GM12892 (cell line): ENCODE measurements at places on chromosomes 7 and 10.
A peak's percentile ranks its signal among the peaks of the same experiment; 100 is the strongest.

- DNase-seq = no peak
These were observed 28.2 kb downstream of the UBE2H start for GRCh38 chr7:129924602-129925001.

- no peak for DNase-seq
These were observed 33.9 kb downstream of the STOX1 start for GRCh38 chr10:68861253-68861652.

GRCh38 chr10:11297136-11297535, 279.5 kb downstream of the CELF2 start:
- DNase-seq = no peak

DNA sequence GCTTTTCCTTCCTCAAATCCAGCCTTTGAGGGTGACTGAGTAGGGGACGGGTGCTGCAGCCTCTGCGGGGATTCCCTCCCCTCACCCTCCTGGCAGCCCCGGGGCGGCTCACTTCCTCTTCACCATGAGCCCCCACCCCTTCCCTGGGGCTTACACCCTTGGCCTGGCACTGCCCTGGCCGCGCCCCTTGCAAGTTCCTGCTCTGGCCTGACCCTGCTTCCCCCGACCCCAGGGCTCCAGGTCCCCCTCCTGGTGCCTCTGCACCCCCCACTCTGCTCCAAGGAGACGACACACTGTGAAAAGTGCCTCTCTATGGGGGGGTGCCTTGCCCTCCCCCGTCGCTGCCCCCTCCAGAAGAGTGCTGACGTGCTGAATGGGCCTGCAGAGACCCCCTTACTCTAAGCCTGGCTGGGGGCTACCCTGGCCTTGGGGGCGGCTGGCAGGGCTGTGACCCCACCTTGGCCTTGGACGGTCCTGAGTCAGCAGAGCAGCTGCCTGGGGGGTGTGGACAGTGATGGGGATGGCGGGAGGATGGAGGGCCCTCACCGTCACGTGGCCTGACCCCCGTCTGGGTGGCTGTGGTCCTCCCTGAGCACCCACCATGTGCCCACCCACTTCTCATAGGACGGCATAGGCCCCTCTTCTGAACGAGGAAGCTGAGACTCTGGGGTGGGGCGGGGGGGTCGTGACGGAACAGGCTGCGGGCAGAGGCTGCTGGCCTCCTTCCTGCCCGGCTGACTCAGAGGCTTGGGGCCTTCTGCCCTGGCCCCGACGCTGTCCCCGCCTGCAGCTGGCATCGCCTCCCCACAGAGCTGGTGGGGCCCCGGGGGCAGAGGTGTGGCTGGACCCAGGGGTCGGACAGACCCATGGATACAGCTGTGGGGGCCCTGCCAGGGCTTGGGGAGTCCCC, 9.8 kb downstream of the LFNG start:
- DNase-seq = peak; percentile 63

DNA sequence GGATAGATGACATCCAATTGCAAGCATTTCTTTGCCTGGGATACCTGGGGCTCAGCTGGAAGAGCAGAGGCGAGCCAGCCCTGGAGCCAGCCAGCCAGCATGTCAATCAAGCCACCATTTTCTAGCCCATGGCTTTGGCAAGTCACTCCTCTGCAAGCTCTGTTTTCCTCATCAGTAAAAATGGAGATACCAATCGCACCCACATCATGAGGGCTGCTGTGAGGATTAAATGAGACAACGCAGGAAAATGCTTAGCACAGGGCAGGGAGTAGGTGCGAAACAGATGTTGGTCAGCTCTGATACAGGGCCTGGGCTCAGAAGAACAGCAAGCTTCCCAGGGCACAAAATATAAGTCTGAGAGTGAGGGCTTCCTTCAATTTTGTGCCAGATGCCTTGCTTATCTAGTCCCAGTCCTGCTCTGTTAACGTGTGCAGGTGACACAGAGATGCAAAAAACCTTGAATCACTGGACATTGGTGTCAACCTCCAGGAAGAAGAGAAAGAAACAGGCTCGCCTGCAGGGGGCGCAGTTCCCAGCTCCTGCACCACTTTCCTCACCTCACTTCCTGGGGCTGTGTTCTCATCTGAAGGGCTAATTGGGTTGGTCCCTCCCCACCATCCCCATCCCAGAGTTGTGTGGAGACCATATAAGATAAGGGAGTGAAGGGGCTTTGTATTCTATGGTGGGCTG, 72.8 kb upstream of the CACUL1 start:
- no peak for DNase-seq

DNA sequence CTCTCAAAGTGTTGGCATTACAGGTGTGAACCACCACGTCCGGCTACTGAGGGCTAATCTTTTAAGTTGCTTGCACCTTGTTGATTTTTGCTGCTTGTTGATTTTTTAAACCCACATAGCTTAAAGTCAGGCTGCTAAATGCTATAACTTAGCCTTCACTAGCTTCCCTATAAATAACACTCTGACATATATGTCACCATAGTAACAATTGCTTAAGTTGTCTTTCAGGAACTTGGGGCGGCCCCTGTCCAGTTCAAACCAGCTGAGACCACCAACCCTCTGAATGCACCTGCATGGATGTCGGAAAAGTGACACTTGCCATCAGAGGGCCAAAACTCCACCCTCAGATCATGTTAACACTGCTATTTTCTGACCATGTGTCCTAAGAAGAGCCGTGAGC, 47.3 kb downstream of the ST8SIA6 start:
- no peak for DNase-seq

- no peak for DNase-seq
These were observed 759.8 kb downstream of the CNTNAP2 start for GRCh38 chr7:146876411-146876810.
